Forelimb muscle (tissue), 1 donor: ENCODE measurements at places on chromosomes 16 and 17. TPM values are rescaled to one million over a fixed set of nuclear protein-coding genes. Genes with fewer than 3 reads are reported as not detected.

The HBM gene
- polyA plus RNA-seq: 6.8 TPM

The TAC4 gene
- 1.8 TPM for polyA plus RNA-seq

The ACACA gene
- polyA plus RNA-seq: 23.8 TPM

The TRIM16 gene
- polyA plus RNA-seq: 45.8 TPM

GRCh38 chr17:76709077-76709950, 1.5 kb downstream of the MXRA7 start:
- DNase-seq: no peak

- DNase-seq: no peak
These were observed 37.7 kb downstream of the USP32 start for GRCh38 chr17:60354223-60354622.

DNA sequence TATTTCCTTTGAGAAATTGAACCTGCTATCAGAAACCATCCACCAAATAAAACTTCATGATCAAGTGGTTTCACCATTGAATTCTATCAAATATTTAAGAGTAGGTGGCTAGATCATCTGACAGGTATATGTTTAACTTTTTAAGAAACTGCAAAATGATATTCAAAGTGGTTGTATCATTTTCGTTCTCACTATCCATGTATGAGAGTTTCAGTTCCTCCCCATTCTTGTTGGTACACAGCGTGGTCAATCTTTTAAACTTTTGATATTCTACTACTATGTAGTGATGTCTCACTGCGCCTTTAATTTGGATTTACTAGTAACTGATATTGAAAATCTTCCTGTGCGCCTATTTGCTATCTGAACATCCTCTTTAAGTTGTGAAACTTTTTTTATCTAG, 163.7 kb downstream of the CYB561 start:
- no peak for DNase-seq

- no peak for DNase-seq
These were observed 171.0 kb downstream of the MAF start for GRCh38 chr16:79429381-79430190.

- DNase-seq: no peak
These were observed 16.8 kb upstream of the MTSS2 start for GRCh38 chr16:70702624-70703023.

GRCh38 chr17:48952904-48953303, 8.3 kb upstream of the SNF8 start:
- DNase-seq: no peak

DNA sequence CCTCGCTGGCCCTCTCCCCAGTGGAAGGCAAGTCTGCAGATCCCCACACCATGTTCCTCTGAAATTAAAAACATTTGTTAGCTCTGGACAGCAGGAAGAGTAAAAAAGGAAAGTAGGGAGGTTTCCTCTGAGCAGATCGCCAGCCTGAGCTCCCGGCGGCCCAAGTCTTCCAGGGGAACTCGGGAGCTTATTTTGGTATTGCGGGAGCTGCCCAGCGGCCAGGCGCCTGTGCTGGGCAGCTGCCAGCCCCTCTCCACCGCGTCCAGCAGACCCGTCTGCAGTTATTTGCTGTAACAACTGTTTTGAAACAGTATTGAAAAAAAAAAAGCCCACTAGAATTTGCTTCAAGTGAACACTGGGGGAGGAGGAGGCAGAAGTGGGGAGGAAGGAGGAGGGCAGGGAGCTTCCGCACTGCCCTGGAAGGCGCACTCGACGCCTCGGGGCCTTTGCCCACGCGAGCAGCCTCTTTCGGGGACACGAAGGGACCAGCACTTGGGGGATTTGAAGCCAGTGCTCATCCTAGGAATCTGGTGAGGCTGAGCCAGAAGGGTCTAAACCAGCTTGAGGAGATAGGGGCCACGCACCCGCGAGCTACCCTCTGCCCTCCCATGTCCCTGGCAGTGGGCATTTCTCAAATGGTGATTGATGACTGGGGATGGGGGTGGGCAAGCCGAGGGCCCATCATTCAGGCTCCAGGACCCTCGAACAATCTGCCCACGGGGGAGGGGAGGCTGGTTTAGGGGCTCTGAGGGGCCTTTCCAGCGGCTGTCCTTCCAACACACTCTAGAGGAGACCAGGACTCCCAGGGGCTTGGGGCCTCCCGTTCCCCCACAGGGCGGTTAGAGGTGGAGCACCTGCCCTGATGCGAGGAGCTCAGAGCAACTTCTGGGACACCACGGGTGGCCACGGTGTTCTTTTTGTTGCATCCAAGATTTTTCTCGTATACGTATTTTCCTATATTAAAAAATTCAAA, 3.0 kb upstream of the BAHCC1 start:
- no peak for DNase-seq

GRCh38 chr16:9859701-9860327, 322.4 kb downstream of the GRIN2A start:
- no peak for DNase-seq
